Left renal pelvis (tissue), 4 donors: ENCODE measurements at places on chromosomes 16 and 17. TPM values are rescaled to one million over a fixed set of nuclear protein-coding genes. Genes with fewer than 3 reads are reported as not detected.

Gene TNP2
- polyA plus RNA-seq = not detected

Gene RAB11FIP4
- 14.9 TPM for polyA plus RNA-seq

Gene SCNN1G
- polyA plus RNA-seq = 45.0 TPM

Gene TBX6
- polyA plus RNA-seq = 1.1 TPM

Gene ITGAD
- polyA plus RNA-seq = 0.10 TPM

Gene TRPV3
- polyA plus RNA-seq = 1.6 TPM

Gene ANKS4B
- 0.14 TPM for polyA plus RNA-seq

Gene PIRT
- 0.16 TPM for polyA plus RNA-seq

Gene CCL23
- not detected for polyA plus RNA-seq

DNA sequence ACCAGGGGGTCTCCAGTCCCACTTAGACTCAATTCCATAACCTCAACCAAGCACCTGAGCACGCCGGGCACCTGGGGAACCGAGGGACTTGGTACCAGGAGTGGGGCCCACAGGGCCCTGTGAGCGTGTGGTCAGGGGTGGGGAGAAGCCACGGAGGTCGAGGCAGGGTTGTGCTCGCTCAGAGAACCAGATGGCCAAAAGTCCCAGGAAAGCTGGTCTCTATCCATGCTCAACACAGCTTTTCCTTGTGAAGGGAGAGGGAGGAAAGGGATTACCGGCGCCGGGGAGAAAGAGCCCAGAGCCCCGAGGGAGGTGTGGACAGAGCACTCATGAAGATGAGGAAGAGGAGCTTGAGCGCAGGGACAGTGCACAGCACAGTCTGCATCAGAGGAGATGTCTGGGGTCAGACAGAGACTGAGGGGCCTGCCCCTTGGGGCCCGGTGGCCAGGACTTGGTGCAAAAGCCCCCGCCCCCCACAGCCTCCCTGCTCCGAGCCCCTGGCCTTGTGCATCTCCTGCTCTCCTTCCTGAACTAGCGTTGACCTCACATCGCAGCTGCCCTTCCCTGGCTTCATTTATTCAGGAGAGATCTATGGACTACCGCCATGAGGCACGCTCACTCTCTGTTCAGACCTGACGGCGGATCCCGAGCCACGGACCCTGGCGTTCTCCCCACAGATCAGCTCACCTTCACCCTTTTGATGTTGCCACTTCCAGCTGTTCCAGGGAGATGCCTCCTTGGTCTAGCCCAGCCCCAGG is 355.4 kb upstream of the TNRC6C start:
- no peak for DNase-seq

DNA sequence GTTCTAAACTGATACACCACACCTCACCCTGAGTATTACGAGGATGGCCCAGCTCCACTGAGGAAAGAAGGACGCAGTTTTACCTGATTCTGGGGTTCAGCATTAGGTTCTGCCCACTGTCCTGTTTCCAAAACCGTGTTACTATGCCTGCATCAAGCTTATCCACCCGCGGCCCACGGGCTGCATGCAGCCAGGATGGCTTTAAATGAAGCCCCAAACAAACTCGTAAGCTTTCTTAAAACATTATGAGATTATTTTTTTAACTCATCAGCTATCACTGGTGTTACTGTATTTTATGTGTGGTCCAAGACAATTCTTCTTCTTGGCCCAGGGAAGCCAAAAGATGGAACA is 4.0 kb upstream of the CD300LG start:
- DNase-seq = no peak

GRCh38 chr16:86063760-86064405 is 164.9 kb downstream of the IRF8 start:
- DNase-seq = no peak

GRCh38 chr16:83245061-83245460 is 562.7 kb upstream of the HSBP1 start:
- DNase-seq = no peak

DNA sequence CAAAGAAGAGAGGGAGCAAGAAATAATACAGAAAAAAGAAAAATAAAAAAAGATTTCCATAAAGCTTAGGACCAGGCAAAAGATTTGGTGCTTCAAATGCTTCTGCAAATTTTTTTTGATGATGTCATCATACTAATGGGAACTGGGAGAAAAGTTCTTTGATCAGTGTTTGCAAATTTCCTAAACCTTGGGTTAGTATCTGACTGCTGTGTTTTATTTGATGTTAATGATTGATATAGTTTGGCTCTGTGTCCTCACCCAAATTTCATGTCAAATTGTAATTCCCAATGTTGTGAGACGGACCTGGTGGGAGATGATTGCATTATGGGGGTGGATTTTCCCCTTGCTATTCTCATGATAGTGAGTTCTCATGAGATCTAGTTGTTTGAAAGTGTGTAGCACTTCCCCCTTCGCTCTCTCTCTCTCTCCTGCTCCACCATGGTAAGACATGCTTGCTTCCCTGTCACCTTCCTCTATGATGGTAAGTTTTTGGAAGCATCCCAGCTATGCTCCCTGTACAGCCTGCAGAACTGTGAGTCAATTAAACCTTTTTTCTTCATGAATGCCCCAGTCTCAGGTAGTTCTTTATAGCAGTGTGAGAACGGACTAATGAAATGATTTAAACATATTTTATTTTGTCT is 72.6 kb downstream of the TMEM100 start:
- no peak for DNase-seq

DNA sequence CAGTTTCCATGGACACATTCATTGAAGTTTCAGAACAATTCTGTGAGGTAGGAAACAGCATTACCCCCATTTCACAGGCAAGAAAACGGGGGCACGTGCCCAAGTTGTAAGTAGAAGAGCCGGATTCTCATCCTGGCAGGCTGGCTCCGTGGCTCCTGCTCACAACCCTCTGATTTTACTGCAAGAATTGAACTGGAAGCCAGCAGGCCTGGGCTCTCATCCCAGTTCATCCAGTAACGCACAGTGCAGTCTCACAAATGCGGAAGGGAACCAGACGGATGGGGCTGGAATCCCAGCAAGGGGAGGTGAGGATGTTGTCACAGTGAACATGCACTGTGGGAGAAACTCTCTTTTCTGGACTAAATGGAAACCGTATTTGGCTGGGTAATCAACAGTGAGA is 40.7 kb upstream of the DOC2B start:
- DNase-seq = no peak

GRCh38 chr16:81555660-81556059 is 111.1 kb downstream of the CMIP start:
- no peak for DNase-seq

DNA sequence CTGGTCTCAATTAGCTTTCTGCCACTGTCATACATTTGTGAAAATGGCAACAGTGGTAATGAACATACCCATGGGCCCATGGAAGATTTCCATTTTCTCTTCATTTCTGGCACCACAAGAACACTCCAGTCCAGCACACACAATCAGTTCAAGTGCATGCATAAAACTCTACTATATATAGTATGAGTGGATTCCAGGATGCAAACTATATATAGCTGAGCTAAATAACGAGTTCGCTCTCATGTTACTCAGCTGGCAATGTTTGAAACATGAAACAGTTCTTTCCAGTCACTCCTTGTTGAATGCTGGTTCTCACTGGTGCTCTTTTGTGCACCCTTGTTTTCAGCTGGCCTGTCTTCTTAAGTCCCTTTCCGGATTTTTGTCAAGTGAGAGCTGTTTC is 75.2 kb upstream of the DHX40 start:
- DNase-seq = no peak

- no peak for DNase-seq
Observed at GRCh38 chr17:66126231-66126630, 65.7 kb downstream of the CEP112 start.

DNA sequence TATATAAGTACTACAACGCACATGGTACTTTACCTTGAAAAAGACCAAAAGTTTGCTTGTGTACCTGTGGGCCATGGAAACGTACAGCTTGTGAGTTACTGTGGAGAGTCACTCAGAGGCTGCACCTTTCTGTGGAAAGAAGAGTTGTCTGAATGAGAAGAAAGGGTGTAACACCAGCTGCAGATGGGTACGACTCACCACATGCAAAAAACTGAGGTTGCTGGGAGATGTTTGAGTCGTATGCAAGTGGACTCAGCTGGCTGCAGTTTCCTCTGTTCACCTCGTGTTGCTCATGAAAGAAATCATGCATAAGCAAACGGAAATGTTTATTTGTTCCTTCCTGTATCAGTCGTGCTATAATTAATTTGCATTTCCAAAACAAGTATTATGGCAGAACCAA is 22.4 kb upstream of the DYNLRB2 start:
- DNase-seq = no peak

- no peak for DNase-seq
Observed at GRCh38 chr16:50311891-50312501, 45.6 kb downstream of the ADCY7 start.

DNA sequence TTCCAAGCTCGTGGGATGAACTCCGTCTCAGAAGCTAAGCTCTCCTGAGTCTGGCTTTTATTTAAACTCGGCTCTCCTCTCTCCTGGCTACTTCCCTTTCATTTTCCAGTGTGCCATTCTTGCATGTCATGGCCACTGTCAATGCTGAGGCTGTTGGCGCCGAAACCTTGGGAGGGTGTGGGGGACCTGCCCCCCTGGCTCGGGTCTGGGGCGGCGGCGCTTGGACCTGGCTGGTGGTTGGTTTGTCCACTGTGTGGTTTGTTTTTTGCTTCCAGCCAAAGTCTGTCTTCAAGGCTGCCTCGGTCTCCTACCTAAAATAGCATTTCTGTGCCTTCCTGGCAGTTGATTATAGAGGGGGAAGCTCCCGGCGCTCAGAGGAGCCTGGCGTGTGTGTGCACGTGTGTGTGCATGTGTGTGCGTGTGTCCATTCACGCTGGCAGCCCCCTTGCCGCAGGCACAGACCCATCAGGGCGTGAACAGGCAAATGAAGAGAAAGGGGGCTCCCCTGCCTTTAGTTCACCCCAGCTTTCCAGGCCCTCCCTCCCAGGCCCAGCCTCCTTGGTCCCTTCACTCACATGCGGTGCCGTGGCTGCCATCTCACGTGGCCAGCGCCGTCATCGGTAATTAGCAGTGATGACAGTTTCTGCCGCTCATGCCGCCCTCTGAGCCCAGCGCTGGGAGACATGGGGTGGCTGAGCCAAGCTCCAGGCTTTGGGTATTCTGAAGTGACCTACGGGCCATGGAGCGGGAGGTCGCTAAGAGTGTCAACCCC is 179.9 kb downstream of the SEC14L1 start:
- DNase-seq = no peak

- DNase-seq = no peak
Observed at GRCh38 chr17:41483531-41483930, 2.6 kb upstream of the KRT35 start.

GRCh38 chr16:61215605-61216004 is 820.6 kb downstream of the CDH8 start:
- no peak for DNase-seq

DNA sequence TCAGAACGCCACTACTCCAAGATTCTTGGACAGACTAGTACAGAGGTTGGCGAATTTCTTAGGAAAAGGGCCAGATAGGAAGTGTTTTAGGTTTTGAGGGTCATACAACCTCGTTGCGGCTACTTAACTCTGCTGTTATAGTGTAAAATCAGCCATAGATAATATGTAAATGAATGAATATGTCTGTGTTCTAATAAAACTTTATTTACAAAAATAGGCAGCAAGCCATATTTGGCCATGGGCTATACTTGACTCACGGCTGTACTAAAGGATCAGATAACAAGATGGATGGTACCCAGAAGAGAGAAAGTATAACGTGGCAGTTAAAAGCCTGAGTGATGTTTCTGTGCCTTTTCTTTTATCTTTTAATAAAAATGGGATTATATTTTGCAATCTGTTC is 125.5 kb downstream of the HS3ST4 start:
- no peak for DNase-seq

- DNase-seq = no peak
Observed at GRCh38 chr17:81931557-81932332, 4.2 kb upstream of the MAFG start.

DNA sequence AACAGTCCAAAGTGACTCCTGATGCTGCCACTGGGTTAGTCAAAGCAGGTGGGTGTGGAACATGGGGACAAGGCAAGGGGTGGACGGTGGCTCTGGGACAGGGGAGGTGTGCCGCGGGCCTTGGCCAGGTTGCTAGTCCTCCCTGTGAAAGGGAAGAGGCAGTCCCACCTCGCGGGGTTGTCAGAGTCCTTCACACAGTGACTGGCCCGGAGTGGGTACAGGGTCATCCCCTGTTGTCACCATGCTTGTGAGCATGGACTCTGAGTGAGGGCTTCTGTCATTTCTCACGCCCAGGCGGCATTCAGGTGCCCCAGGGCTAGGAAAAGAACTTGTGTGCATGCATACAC is 3.1 kb upstream of the ZNF469 start:
- DNase-seq = no peak
